ENCODE measurements at places on chromosomes 2 and 18. TPM values are rescaled to one million over a fixed set of nuclear protein-coding genes. Genes with fewer than 3 reads are reported as not detected.

The APOB gene
- 0.09 TPM for polyA plus RNA-seq

The UNC50 gene
- 31.4 TPM for polyA plus RNA-seq

The CAVIN2 gene
- polyA plus RNA-seq = 36.8 TPM

The FOXD4L1 gene
- 2.5 TPM for polyA plus RNA-seq
